T47D (cell line): ENCODE measurements at places on chromosomes 11 and 22.
A peak's percentile ranks its signal among the peaks of the same experiment; 100 is the strongest.

GRCh38 chr11:125071846-125072217, 8.7 kb downstream of the SLC37A2 start:
- no peak for DNase-seq

- DNase-seq = no peak
Measured at GRCh38 chr22:28410050-28410816, 269.4 kb downstream of the TTC28 start.

- DNase-seq = no peak
Measured at GRCh38 chr22:25823276-25823675, 81.3 kb downstream of the MYO18B start.

DNA sequence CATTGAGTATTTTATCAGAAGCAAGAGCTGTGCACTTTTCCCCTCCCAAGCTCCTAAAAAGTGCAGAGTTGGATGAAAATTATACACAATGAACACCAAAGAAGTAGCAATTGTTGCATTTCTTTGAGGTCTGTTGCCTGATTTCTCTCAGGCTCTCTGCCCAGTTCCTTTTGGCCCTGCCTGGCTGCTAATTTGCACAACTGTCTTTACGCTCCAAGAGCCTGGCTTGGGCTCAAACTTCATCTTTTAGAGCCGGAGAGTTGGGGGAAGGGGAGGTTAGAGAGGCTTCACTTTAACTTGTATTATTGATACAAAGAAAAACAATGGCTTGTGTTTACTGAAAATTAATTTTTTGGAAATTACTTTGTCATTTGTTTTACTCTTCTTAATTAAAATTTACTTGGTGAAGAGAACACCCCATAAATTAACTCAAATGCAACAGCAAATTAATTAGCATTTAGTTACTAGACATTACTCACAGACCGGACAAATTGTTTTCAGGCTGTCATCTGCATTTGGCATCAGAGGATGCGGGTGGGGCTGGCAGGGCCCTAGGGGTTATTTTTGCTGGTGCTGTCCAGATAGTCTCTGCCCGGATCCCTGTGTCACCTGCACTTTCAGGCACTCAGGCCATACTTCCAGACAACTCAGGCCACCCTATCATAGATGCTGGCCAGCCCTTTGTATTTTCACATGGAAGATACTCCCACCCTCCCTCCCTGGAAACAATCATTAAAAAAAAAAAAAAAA, 407.3 kb downstream of the NXPE2 start:
- no peak for DNase-seq

- no peak for DNase-seq
Measured at GRCh38 chr11:67411785-67412152, 3.7 kb upstream of the CARNS1 start.

- no peak for DNase-seq
Measured at GRCh38 chr11:91295591-91295990, 929.0 kb upstream of the FAT3 start.

DNA sequence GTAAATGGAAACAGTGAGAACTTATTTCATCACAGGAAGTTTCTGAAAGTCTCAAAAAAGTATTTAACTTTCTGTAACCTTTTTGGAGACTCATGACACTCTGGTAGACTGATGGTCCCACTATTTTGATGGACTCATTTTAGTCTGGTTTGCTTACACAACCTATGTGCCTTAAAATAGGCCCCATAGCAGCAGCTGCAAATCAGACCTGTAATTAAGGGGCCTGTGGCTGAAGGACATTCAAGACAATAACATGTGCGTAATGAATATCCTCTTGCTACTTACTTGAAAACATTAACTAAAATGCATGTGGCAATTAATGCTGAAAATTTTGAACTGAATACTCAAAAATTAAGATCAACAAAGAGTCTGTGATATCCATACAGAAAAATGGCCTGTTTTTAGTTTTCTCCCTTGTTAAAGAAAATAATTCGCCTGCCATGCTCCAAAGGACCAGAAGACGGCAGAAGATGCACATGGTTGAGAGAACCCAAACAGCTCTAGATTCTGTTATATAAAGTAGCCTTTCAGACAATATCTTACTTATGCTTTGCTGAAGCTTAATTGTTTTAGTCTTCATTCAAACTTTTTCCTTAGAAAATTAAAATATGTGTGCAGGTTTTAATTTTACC, 568.5 kb downstream of the KCNA4 start:
- DNase-seq = peak; percentile 33

DNA sequence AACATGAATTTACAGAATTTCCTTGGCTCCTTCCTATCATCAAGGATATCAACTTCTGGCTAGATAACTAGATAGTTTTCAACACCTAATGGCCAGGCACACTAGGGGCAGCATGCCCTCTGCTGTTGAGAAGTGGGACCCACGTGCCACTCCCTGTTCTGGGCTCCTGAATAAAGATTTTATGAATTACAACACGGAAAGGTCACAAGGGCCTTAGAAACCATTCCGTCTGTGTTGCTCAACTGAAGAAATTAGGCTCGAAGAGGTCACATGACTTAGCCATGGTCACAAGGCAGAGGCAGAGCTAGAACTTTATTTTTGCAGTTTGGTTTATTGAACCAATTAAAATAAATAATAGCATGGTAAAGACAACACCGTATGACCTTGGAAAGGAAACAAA, 36.0 kb downstream of the PRCP start:
- DNase-seq = peak; percentile 55

GRCh38 chr11:47967577-47968525, 12.5 kb upstream of the PTPRJ start:
- DNase-seq = peak; percentile 61

GRCh38 chr22:23263651-23264555, 83.6 kb downstream of the BCR start:
- no peak for DNase-seq

DNA sequence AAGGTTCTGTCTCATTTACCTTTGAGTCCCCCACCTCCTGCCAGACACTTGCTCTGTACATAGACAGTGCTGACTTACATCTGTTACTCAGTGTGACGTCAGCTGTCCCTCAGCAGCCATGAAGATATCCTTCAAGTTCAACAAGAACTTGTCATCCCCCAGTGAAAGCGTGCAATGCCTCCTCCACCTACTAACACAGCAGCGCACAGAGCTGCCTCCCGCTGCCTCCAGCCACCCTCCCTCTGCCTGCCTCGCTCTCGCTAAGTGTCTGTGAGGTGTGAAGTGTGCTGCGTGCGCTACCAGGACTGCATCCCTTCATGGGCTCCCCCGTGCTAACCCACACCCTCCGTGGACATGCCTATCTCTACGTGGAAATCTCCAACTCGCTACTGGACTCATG, 621.4 kb downstream of the BRD1 start:
- DNase-seq = no peak

- DNase-seq = no peak
Measured at GRCh38 chr11:107583629-107584195, 7.2 kb upstream of the ELMOD1 start.

- peak; percentile 75 for DNase-seq
Measured at GRCh38 chr11:65471447-65471891, 27.4 kb upstream of the MALAT1 start.

GRCh38 chr11:111347723-111348115, 31.4 kb downstream of the POU2AF1 start:
- no peak for DNase-seq

DNA sequence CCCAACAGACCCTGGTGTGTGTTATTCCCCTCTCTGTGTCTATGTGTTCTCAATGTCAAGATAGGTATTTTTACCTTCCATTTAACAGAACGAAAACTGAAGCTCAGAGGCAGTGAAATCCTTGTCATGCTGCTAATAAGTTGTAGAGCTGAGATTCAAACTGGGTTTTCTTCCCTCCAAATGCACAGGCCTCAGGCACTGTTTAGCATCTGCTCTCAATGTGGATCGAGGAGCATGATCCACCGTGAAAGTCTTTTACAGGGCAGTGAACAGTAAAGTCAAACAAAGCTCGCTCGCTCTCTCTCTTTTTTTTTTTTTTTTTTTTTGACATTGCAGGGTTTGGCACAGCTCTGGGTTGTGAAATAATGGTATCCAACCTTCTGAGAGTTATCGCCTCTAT, 401.0 kb upstream of the SYN3 start:
- DNase-seq = no peak

DNA sequence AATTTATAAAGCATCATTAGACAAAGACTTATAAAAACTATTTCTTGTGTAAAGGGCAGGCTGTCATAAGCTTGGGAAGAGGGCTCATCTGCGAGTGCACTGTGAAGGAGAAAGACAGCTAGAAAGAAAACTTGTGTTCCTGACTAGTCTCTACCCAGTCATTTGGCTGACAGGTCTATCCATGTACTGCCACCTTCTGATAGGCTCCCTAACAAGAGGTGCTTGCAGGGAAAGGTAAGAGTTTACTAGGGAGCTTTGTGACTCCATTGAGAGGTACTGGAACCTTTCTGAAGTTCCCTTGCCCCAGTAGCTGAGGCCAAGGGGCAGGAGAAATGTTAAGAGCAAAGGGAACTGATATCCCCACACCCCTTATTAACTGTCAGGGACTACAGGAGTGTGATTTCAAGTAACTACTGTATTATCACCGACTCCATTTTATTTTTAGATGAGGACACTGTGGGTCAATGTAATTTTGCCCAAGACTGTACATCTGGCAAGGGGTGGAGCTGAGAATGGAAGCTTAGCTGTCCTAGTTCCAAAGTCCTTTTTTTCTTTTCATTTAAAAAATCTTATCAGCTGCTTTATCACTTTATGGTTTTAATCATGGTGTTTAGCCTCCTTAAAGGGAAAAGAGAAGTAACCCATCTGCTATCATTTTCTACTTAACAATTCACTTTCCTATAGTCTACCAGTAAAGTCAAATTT, 129.4 kb downstream of the ARHGAP20 start:
- DNase-seq = peak; percentile 15

GRCh38 chr22:23029521-23030228, 40.6 kb upstream of the GNAZ start:
- no peak for DNase-seq

GRCh38 chr11:33557201-33557600, 143.4 kb downstream of the C11orf91 start:
- peak; percentile 92 for DNase-seq

- DNase-seq = no peak
Measured at GRCh38 chr11:113722221-113722620, 16.1 kb upstream of the TMPRSS5 start.

- no peak for DNase-seq
Measured at GRCh38 chr11:46427364-46427763, 35.8 kb upstream of the CHRM4 start.

DNA sequence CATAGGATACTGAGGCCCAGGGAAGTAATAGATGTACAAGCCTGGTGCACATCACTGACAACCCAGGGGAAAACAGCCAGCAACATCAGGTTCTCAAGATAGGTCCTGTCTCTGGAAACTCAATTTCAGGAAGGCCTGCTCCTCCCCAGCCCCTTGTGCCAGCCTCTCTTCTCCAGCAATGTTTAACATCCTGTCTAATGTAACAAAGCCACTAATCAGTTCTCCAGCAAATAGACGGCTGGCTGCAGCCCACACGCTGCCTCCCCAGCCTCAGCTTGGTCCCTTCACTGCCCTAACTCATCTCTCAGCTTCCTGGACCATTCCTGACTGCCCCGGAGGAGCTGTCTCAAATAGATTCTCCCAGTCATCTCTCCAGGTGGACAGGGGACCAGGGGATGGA, 37.8 kb downstream of the RPL27A start:
- DNase-seq = no peak

- DNase-seq = peak; percentile 58
Measured at GRCh38 chr22:50250555-50251476, at the start of gene HDAC10. HDAC10 (minus strand) TSS chr22:50251265; CDS start chr22:50251032, 233 bp downstream.

DNA sequence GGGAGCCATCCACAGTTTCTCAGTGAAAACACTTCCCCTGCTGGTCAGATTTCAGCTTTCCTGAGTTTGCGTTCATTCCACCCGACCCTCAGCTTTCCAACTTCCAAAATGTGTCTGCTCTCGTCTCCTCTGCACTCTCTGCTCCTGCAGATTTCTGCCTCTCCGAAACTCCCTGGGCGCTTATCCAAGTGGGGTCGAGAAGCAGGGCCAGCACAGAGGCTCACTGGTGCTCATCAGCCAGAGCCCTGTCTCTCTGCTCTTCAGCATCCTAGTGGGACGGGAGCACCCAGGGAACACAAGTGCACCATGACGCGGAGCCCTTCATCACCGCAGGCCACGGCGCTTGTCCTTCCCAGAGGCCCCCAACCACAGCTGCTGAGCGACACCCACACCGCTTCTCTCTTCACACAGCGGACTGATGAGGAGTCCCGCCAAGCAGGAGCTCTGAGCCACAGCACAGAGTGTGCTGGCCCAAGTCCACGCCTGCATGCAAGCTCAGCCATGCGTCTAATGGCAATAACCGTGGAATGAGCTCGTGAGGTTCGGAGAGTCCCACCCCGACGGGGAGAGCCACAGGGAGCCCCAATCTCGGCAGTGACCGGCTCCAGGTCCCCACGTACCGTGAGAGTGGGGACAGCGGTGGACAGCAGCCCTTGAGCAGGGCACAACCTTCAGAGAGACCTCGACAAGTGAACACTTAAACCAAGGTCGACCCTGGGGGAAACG, 27.9 kb upstream of the MOB2 start:
- no peak for DNase-seq

DNA sequence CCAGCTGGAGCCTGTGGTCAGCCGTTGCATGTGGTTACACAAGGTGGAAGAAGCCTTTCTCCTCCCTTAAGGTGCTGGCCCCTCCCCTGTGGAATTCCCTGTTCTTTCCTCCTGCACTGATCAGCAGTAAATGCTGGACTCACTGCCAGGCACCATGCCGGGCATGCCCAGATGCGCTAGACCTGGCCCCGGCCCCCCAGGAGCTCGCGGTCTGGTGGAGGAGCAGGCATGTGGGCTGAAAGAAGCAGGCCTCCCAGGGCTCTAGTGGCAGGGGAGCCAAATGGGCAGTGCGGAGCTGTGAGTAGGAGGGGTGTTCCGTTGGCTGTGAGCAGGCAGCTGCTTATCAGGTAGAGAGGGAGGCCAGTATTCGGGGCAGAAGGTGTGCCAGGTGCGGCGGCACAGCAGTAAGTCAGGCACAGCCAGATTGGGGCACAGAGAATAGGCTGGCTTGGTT, 10.2 kb downstream of the DGKZ start:
- peak; percentile 76 for DNase-seq

- no peak for DNase-seq
Measured at GRCh38 chr11:93494357-93494756, 48.8 kb downstream of the SMCO4 start.

- DNase-seq = no peak
Measured at GRCh38 chr11:60005360-60005759, 11.6 kb upstream of the OOSP4B start.

GRCh38 chr22:44729391-44730021, 22.9 kb upstream of the ARHGAP8 start:
- DNase-seq = no peak

DNA sequence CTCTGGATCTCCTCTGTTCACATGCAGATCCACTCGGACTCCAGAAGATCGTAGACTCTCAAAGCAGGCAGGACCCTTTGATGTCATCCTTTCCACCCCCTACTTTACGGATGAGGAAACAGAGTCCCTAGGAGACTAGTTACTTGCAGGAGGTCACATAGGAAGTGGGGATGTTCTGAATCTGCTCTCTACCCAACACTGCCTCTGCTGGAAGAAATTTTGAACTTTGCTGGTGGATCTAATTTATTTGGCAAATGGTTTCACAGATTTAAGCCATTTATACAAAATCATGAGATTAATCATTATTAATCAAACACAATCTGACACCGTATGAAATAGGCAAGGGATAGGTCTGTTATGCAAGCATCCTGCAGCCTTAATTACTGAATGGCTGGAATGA, 55.0 kb upstream of the USP47 start:
- no peak for DNase-seq

- DNase-seq = no peak
Measured at GRCh38 chr11:44171518-44171917, 76.0 kb downstream of the EXT2 start.

GRCh38 chr11:69313992-69314391, 20.0 kb downstream of the MYEOV start:
- DNase-seq = no peak
